Urinary bladder (tissue), 4 donors: ENCODE measurements at places on chromosomes 4 and X.
A peak's percentile ranks its signal among the peaks of the same experiment; 100 is the strongest.

DNA sequence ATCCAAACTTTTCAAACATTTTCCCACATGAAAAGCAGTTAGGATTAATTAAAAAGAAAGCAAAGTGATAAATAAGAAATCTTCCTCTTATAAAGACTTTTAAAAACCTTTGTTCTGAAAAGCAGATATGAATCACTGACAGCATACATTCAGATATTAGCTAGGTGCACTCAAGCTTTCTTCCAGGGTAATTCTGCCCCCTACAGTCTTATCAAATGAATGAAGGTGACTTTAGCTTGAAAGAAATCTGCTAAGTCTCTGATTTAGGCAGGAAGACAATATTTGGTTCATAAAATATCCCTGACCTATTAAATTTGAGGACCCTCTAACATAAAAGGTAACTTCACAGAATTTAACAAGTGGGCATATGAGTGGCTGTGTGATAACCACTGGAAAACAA, 209.1 kb upstream of the FAM47A start:
- DNase-seq = no peak

- DNase-seq = no peak
Observed at GRCh38 chrX:105758754-105759153, 63.6 kb upstream of the NRK start.

DNA sequence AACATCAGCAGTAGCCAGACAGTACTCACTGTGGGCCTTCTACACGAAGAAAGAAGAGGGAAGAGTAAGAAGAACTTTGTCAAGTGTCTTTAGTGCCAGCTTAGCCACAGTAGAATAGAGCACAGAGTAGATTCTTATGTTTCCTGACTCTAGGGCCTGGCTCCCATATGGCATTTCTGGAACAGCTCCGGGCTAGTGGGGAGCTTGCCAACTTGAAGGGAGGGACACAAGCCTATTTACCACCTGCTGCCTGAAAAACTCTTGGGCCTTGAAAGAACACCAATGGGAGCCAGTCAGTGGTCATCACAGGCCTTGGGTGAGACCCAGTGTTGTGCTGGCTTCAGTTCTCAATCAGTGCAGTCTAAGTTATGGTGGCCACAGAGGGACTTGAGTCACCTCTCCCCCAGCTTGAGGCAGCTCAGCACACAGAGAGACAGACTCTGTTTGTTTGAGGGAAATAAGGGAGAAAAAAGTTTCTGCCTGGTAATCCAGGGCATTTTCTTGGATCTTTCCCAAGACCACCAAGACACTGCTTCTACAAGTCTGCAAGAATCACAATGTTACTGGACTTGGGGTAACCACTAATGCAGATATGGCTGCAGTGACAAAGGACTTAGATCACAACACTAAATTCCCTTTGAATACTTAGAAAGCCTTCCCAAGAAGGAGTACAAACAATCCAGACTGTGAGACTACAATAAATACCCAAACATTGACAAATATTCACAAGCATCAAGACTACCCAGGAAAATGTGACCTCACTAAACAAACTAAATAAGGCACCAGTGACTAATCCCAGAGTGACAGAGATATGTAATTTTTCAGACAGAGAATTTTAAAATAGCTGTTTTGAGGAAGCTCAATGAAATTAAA, 261.0 kb upstream of the NDST3 start:
- no peak for DNase-seq

- DNase-seq = no peak
Observed at GRCh38 chrX:124249345-124249744, 83.1 kb upstream of the TEX13D start.

- no peak for DNase-seq
Observed at GRCh38 chr4:83062739-83063138, 27.8 kb downstream of the COPS4 start.

DNA sequence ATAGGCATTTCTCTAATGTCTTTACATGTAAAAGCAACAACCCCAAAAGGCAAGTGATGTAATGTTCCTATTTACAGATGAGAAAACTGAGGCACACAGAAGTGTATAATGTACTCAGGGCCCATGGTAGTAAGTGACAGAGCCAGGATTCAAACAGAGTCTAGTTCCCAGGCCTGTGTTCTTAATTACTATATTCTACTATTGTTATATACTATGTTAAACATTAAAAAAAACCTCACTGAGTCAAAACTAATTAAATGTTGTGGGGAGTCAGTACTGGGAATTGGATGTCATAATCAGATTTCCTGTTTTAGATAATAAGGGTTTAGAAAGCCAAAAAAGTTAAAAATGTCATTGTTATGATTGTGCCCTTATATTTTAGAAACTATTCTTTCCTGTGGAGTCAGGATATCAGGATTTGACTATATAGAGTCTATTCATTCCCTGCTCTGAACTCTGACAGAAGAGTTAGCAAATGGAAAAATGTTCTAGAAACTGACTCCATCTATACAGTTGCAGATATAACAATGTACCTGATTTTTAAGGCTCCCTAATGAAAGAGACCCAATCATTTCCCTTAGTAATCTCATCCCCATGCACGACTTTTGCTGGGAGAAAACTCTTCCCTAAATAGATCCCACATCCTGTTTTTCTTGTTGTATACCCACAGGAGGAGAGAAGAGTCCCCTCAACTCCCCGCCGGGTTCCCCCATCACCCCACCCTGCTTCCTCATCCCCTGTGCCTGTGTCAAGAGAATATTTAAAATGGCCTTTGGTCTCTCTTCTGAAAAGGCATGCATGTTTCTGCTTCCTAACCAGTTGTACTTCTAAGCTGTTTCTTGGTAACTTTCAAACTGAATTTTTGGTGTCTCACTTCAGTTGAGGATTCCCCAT, 69.7 kb downstream of the REELD1 start:
- no peak for DNase-seq

GRCh38 chr4:18480928-18481327, 459.4 kb upstream of the LCORL start:
- DNase-seq = no peak

DNA sequence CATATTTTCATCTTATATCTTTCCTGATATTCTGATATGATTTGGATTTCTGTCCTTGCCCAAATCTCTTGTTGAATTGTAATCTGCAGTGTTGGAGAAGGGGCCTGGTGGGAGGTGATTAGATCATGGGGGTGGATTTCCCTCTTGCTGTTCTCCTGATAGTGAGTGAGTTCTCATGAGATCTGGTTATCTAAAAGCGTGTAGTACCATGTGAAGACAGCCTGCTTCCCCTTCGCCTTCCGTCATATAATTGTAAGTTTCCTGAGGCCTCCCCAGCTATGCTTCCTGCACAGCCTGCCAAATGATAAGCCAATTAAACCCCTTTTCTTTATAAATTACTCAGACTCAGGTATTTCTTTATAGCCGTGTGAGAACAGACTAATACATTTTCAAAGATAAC, 77.2 kb downstream of the ANKRD50 start:
- DNase-seq = no peak

DNA sequence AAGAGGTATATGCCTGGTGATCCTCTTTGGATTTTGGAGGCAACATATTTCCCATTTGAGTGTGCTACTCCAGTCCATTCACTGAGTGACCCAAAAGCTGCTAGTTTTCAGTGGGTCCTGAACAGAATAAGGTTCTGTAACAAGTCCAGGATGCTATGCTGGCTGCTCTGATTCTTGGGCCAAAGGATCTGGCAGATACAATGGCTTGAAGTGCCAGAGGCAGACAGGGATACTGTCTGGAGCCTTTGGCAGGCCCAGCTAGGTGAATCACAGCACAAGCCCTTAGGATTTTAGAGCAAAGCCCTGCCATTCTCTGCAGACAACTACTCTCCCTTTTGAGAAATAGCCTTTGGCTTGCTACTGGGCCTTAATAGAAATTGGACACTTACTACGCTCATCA, 40.6 kb downstream of the DCHS2 start:
- DNase-seq = no peak

DNA sequence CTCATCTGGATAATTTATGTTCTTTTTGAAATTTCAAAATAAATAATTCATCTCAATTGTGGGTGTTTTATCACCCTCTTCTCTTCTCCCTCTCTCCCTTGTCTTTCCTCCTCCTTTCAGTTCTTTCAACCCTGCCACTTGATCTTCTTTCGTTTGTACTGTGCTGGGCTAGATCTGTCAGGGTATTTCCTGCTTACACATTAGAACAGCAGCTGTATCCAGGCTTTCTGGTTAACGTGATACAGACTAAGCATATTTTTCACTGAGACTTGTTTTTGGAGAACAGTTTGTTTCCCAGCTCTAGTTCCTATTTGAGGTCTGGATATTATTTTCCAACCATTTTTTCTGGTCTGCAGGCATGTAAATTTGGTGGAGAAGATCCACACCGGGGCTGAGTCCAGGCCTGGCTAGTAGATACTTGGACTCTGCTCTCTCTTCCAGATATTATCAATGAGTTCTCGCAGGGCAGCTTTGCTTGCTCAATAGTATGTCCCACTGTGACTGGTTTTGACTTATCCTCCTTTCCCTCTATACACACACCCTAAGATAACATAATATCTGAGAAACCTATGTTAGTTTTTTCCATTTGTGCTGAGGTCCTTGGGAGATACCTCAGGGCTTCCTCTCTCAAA, 1310.7 kb upstream of the TENM3 start:
- DNase-seq = no peak

GRCh38 chr4:8904041-8904501, 32.4 kb upstream of the HMX1 start:
- no peak for DNase-seq

- no peak for DNase-seq
Observed at GRCh38 chr4:5471691-5472090, 236.7 kb downstream of the EVC2 start.

- DNase-seq = no peak
Observed at GRCh38 chr4:108205859-108206258, 37.1 kb upstream of the LEF1 start.

GRCh38 chr4:2458546-2459491, 10.1 kb upstream of the RNF4 start:
- DNase-seq = no peak

- DNase-seq = no peak
Observed at GRCh38 chr4:124854968-124855367, 142.4 kb upstream of the ANKRD50 start.

- no peak for DNase-seq
Observed at GRCh38 chrX:70979136-70979762, 48.4 kb upstream of the SLC7A3 start.

DNA sequence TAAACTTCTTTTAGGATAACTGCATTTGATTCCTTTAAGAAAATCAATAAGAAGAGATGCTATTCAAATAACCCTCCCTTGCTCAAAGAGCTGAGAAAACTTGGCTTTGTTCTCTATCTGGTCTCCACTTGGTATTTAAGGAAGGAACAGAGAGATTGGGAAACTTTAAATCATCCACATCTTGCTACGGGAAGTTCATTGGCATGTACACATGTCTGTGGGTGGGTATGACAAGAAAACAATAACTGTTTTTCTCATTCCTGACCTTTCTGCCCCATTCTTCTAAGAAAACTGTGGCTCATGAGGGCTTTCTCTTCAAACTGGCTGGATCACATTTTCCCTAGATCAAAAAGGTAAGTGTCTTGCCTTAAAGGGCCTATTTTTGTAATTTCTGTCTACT, 6.0 kb downstream of the SEL1L3 start:
- no peak for DNase-seq

DNA sequence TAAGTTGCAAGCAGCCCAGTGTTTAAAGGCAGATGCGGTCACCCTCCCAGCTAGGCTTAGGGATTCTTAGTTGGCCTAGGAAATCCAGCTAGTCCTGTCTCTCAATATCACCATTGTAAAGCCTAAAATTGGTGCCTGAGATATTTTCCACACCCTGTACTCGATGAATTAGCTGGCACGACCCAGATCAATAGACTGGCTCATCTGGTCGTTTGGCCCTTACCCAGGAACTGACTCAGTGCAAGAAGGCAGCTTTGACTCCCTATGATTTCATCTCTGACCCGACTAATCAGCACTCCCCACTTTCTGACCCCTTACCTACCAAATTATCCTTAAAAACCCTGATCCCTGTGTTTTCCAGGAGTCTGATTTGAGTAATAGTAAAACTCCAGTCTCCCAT, 384.9 kb upstream of the SLC7A11 start:
- DNase-seq = no peak

DNA sequence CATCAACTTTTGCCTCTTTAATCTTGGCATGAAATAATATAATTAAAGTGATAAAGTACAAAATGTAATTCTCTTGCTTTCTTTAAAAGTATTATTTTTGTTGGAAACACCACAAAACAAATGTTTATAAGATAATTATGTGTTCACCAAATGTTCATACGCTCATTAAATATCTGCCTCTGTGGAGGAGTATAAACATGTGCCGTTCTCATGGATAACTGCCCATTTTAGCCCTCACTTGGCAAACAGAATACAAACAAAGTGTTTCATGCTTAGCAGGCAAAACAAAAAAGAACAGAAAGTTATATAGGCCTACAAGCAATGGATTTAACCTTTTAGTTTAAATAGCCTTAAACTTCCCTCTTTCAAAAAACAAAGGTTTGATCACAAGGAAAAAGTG, 800.5 kb upstream of the DIAPH2 start:
- peak; percentile 1 for DNase-seq

DNA sequence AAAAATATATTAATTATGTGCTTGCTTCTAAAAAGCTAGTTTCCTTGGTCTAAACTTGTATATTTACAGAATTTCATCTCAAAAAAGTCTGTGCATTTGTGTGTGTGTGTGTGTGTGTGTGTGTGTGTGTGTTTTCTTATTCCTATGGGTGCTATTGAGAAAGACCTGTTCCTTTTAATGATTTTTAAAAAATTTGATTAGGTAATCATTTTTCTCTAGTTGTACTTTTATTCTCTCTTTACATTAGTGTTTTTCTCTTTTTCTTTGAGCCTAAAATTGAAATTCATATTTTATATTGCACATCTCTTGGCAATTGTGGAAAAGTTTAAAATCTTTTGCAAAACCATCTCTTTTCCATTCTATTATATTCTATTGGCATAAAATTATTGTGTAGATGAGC, 690.4 kb upstream of the NDST4 start:
- DNase-seq = no peak

- no peak for DNase-seq
Observed at GRCh38 chr4:172109466-172109865, 296.3 kb downstream of the GALNTL6 start.

GRCh38 chr4:61245069-61245714, 45.1 kb downstream of the ADGRL3 start:
- no peak for DNase-seq

- peak; percentile 41 for DNase-seq
Observed at GRCh38 chr4:25767877-25768725, 94.7 kb downstream of the SEL1L3 start.

GRCh38 chrX:105701310-105702052, 120.9 kb upstream of the NRK start:
- no peak for DNase-seq

DNA sequence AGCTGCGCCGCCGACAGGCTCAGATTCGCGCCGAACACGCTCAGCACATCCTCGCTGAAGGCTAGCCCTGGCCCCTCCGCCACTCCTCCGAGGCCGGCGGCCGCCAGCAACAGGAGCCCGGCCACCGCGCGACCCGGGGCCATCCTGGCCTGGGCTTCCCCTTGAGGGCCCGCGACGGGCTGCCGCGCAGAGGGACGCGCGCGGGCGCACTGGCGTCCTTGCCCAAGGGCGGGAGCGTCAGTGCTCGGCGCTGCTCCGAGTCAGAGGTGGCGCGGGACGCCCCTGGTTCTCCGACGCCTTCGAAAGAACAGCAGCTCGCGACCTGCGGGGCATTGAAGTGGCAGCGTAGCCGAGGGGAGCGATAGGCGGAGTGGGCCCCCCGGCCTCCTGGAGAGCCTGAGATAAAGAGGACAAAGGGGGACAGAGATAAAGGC, 745 bp downstream of the SLC39A8 start:
- no peak for DNase-seq

- no peak for DNase-seq
Observed at GRCh38 chr4:5465956-5466355, 242.4 kb downstream of the EVC2 start.

- DNase-seq = no peak
Observed at GRCh38 chr4:107050525-107051135, 14.5 kb upstream of the DKK2 start.

- DNase-seq = no peak
Observed at GRCh38 chr4:152643153-152644035, 36.4 kb downstream of the TMEM154 start.
